ENCODE measurements at places on chromosomes 2 and 18. TPM values are rescaled to one million over a fixed set of nuclear protein-coding genes. Genes with fewer than 3 reads are reported as not detected.

The RMND5A gene
- total RNA-seq, result 176 TPM

The G6PC2 gene
- total RNA-seq, result not detected

The DIPK1C gene
- not detected for total RNA-seq

The ESPNL gene
- 1.0 TPM for total RNA-seq

DNA sequence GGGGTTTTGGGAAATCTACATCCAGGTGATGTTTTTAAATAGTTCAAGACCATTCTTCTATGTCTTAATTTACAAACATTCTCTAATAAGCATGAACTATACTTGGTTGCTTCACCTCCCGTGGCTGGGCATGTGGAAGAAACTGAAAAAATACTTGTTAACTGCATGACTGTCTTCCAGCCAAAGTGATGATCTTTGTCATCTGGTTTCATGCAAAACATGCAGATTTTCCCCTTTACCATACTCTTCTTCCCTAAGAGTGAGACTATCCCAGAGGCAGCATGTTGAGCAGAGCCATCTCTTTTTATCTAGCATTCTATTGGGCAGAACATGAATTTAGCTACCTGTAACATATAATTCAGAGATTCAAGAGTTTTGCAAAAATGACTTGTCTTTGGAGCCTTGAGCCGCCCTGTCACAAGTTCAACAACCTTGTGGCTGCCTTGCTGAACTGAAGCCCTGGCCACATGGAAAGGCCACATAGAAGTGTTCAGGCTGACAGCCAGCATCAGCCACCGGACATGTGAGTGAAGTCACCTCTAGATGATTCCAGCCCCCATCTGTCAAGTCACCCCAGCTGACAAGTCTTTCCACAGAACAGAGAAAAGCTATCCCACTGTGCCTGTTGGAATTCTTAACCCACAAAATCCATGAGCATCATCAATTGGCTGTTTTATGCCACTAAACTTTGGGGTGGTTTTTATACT is 142.8 kb downstream of the ANKRD44 start:
- 0 out of 2 replicates have a peak, but pooled peaks cover 5% of the 10 kb centered on the region for H3K36me3 ChIP-seq
- no peak for DNase-seq
- H3K27ac ChIP-seq, result peak overlapping the region; percentile 70
- H3K4me1 ChIP-seq, result peaks cover 48% of the 10 kb centered on the region

DNA sequence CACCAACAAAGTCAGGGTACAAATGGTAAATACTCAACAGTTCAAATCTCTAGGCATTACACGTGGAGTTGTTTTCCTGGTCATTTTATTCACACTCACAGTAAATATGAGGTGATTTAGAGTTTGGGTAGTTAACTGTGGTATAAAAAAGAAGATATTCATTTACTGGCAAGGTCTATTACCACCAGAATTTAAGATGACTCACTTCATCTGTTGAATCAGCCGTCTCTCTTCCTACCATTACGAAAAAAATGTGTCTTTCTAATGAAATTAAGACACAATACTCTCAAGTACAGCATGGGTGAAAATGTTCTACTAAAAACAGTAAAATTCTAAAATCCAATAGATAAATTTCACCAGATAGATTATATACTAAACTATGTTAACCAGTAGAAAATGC is 21.0 kb upstream of the GPR75 start:
- H3K4me3 ChIP-seq, result no peak overlapping the region
- H3K27ac ChIP-seq, result no peak overlapping the region
- peaks cover 57% of the 10 kb centered on the region for H3K36me3 ChIP-seq
- no peaks in the 10 kb centered on the region for H3K4me1 ChIP-seq
- H3K27me3 ChIP-seq, result no peaks in the 10 kb centered on the region
- DNase-seq, result no peak

GRCh38 chr18:28088477-28088876 is 88.5 kb downstream of the CDH2 start:
- H3K27ac ChIP-seq, result no peak overlapping the region
- H3K27me3 ChIP-seq, result no peaks in the 10 kb centered on the region
- no peak overlapping the region for H3K4me3 ChIP-seq

GRCh38 chr2:42041377-42042127 is 6.3 kb upstream of the PKDCC start:
- H3K4me1 ChIP-seq, result no peaks in the 10 kb centered on the region
- no peak overlapping the region for H3K4me3 ChIP-seq
- no peaks in the 10 kb centered on the region for H3K27me3 ChIP-seq
- H3K27ac ChIP-seq, result no peak overlapping the region
- no peak for DNase-seq
- no peaks in the 10 kb centered on the region for H3K36me3 ChIP-seq

GRCh38 chr2:127075821-127076220 is 31.1 kb downstream of the BIN1 start:
- no peak overlapping the region for H3K27ac ChIP-seq
- H3K4me3 ChIP-seq, result no peak overlapping the region
- H3K4me1 ChIP-seq, result peaks cover 1% of the 10 kb centered on the region
- H3K36me3 ChIP-seq, result no peaks in the 10 kb centered on the region

DNA sequence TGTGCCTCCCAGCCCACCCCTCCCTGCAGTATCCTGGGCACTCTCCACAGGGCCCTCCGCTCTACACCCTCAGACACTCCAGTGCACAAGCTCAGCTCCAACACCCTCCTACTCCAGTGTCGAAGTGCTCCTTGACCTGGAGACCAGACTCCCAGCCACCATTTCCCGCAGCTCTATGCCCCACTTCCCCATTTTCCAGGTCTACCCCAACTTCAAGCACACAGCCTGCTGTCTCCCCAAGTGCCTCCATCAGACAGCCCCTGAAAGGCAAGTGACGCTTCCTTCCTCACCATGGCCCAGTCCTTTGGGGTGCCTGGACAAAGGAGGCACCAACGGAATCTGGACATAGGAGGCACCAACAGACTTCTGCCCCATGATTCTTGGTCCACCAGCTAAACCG is 7.2 kb downstream of the PASK start:
- H3K36me3 ChIP-seq, result no peaks in the 10 kb centered on the region
- no peak overlapping the region for H3K4me3 ChIP-seq
- H3K4me1 ChIP-seq, result peaks cover 8% of the 10 kb centered on the region
- no peak for DNase-seq
- no peaks in the 10 kb centered on the region for H3K27me3 ChIP-seq

- no peaks in the 10 kb centered on the region for H3K27me3 ChIP-seq
- H3K27ac ChIP-seq, result no peak overlapping the region
- H3K36me3 ChIP-seq, result no peaks in the 10 kb centered on the region
- no peak overlapping the region for H3K4me3 ChIP-seq
These were observed 342.9 kb upstream of the ACVR2A start for GRCh38 chr2:147501968-147502367.

DNA sequence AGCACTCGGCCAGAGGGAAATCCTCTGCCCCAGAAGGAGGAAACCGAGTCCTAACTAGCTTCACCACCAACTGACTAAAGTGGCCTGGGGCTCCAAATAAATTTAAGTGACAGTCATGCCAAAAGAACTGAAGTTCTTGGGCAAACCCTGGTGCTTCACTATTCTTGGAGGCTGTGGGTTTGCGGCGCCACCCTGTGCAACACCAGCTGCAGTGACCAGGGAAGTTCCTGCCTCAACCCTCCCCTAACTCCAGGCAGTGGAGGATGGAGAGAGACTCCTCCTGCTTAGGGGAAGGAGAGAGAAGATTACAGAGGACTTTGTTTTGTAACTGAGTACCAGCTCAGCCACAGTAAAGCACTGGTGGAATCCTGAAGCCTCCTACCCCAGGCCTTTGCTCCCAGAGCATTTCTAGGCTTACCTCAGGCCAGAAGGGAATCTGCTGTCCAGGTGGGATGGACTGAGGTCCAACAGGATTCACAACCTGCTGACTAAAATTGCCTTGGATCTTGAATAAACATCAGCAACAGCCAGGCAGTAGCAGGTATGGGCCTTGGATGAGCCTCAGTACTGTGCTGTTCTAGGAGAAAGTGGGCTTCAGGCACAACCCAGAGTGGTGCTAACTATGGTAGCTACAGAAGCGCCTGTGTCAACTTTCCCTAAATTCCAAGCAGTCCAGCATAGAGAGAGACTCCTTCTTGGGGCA is 29.4 kb upstream of the BMP10 start:
- H3K27ac ChIP-seq, result no peak overlapping the region
- no peaks in the 10 kb centered on the region for H3K36me3 ChIP-seq
- H3K4me1 ChIP-seq, result no peaks in the 10 kb centered on the region
- no peak for DNase-seq
- no peak overlapping the region for H3K4me3 ChIP-seq
- no peaks in the 10 kb centered on the region for H3K27me3 ChIP-seq

- no peak overlapping the region for H3K4me3 ChIP-seq
- DNase-seq, result no peak
- H3K27me3 ChIP-seq, result no peaks in the 10 kb centered on the region
- peaks cover 16% of the 10 kb centered on the region for H3K4me1 ChIP-seq
- H3K27ac ChIP-seq, result no peak overlapping the region
These were observed 692.8 kb downstream of the RNF144A start for GRCh38 chr2:7609974-7610373.

- no peaks in the 10 kb centered on the region for H3K36me3 ChIP-seq
- no peak overlapping the region for H3K4me3 ChIP-seq
- H3K27ac ChIP-seq, result no peak overlapping the region
These were observed 487.3 kb upstream of the SPRED2 start for GRCh38 chr2:65919550-65920188.

DNA sequence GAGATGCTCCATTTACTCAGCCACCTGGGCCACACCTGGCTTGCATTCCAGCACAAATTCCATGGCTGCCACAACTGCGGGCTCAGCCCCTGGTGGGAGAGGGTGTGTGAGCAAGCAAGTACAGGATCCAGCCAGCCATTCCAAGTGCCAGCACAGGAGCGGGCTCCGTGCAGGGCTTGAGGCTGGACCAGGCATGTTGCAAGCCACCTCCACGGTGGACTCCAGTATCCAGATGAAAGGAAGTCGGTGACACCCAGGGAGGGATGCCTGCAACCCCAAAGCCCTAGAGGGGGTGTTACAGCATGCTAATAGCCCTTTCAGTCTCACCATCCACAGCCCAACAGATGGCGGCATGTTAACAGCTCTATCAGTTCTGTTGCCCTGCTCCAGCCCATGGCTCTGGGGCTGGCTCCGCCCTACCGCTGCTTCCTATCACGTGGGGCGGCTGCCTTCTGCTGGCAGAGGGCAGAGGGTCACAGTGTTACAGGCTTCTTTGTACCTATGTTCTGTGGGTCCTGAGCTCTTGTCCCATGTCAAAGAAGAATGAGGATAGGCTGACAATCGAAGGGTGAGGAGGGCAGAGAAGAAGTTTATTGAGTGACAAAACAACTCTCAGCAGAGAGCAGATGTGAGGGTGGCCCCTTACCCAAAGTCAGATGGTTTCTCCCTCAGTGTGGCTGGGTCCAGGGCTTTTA is 11.7 kb upstream of the GORASP2 start:
- no peak for DNase-seq
- no peaks in the 10 kb centered on the region for H3K27me3 ChIP-seq
- no peaks in the 10 kb centered on the region for H3K4me1 ChIP-seq

DNA sequence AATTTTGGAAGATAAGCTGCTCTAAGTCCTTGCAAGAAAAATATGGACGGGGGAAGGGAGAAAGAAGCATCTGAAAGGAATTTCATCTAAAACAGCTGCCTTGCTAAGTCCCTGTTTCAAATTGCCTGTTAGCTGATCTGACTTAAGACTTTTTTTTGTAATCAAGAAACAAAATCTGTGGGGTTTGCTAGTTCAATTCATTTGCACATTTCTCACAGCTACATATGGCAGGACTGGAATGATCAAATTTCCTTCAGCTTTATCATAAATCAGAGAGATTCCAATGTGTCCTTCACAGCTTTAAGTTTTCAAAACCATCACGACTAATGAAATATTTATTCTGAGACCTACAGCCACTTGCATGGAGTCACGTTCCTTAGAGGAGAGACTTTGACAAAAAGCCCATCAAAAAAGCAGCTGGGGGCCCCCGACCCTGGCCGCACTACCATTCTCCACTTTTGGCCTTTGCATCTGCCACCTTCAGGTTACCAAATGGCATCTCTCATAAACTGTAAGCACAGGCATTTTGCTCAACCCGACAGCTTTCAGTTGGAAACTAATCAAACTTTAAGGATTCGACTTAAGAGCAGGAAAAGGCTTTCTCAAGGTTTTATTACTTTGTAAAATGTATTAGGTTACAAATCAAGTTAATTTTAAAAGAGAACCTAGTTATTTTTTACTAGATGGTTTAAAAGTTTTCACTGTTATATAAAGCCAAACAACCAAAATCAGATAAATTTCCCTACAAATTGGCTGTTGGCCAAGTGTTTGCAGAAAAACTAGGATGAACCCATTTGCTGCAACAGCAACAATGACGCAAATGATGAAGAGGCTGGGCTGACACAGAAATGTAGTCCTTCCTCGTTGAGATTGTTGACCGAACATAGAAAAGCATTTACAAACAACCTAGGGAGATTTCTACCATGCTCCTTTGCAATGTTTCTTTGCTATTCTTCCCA is 100.4 kb upstream of the RND3 start:
- no peaks in the 10 kb centered on the region for H3K36me3 ChIP-seq
- no peak for DNase-seq
- no peaks in the 10 kb centered on the region for H3K4me1 ChIP-seq
- H3K4me3 ChIP-seq, result no peak overlapping the region

GRCh38 chr2:235044501-235045271 is 92.9 kb downstream of the SH3BP4 start:
- no peak overlapping the region for H3K4me3 ChIP-seq
- H3K27ac ChIP-seq, result no peak overlapping the region
- no peak for DNase-seq

DNA sequence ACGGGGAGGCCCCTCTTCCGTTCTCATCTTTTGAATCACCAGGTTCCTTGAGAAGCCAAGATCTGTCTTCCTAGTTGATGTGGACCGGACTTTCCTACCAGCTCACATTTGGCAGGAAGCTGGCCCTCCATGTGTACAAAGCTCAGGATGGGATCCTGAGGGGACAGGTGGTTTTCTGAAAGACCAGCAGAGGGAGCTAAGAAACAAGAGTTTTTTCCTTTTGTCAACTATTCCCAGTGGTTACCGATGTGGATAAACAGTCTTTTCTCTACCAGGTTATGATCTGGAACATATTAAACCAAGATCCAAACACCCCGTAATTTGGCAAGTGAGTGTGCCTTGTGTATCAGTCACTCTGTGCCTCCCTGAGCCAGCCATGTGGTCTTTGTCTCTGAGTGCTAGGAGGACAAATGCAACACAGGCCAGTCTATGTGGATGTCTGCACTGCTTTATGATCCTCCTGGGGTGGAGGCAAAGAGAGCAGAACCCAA is 25.1 kb upstream of the ARHGAP25 start:
- DNase-seq, result peak; percentile 89
- H3K27ac ChIP-seq, result peak overlapping the region; percentile 75
- H3K27me3 ChIP-seq, result no peaks in the 10 kb centered on the region
- no peak overlapping the region for H3K4me3 ChIP-seq

GRCh38 chr2:214098811-214099210 is 312.0 kb upstream of the VWC2L start:
- H3K4me3 ChIP-seq, result no peak overlapping the region
- H3K27ac ChIP-seq, result no peak overlapping the region
- no peaks in the 10 kb centered on the region for H3K27me3 ChIP-seq
- H3K4me1 ChIP-seq, result no peaks in the 10 kb centered on the region

DNA sequence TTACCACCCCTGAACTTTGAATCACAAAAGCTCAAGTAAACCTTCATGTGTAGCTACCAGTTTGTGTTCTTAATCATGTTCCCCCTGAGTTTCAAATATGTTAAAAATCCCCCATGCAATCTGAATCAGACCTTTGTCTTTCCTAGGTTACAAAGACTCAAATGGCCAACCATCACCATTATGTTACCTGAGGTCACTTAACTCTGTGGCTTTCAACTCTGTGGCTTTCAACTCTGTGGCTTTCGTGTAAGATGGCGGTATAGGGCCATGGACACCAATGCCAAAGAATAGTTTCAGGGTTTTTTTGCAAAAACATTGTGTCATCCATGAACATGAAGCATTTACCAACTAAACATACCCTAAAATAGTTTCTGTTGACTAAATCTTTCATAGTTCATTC is 6.7 kb downstream of the ERMN start:
- no peak overlapping the region for H3K4me3 ChIP-seq
- no peak overlapping the region for H3K27ac ChIP-seq
- no peaks in the 10 kb centered on the region for H3K4me1 ChIP-seq
- no peaks in the 10 kb centered on the region for H3K36me3 ChIP-seq
- no peaks in the 10 kb centered on the region for H3K27me3 ChIP-seq

Measured in Karpas-422 (cell line).